GM12878 (cell line): ENCODE measurements at places on chromosomes 7 and 10. TPM values are rescaled to one million over a fixed set of nuclear protein-coding genes. Genes with fewer than 3 reads are reported as not detected.

- DNase-seq, result no peak
Observed at GRCh38 chr7:141522657-141523342, 28.4 kb upstream of the AGK start.

PSD gene
- 0.16 and 0.56 TPM in 2 replicates for total RNA-seq

DNA sequence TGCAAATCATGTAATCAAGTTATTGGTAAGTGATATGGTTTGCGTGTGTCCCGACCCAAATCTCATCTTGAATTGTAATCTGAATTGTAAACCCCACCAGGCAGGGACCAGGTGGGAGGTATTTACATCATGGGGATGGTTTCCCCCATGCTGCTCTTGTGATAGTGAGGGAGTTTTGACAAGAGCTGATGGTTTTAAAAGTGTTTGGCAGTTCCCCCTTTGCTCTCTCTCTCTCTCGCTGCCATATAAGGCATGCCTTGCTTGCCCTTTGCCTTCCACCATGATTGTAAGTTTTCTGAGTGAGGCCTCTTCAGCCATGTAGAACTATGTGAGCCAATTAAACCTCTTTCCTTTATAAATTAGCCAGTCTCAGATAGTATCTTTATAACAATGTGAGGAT lies 302.6 kb downstream of the THSD7A start:
- DNase-seq, result no peak

GRCh38 chr7:18287482-18287881 lies 208.1 kb upstream of the HDAC9 start:
- DNase-seq, result no peak

VSTM4 gene
- total RNA-seq, result 0.08 TPM in 1 of 2 replicates, not detected in the other

AZGP1 gene
- total RNA-seq, result 0.64 and 1.1 TPM in 2 replicates

ZNF783 gene
- total RNA-seq, result 12.9 and 14.4 TPM in 2 replicates

- no peak for DNase-seq
Observed at GRCh38 chr7:137423321-137423720, 79.8 kb upstream of the PTN start.

GRCh38 chr7:96346293-96346953 lies 24.5 kb upstream of the SLC25A13 start:
- DNase-seq, result no peak

NKX6-2 gene
- not detected in 2 replicates for total RNA-seq

SLC13A1 gene
- 0.10 TPM in 1 of 2 replicates, not detected in the other for total RNA-seq

AOAH gene
- total RNA-seq, result 1.3 and 1.6 TPM in 2 replicates

- no peak for DNase-seq
Observed at GRCh38 chr7:65951837-65952578, 30.0 kb downstream of the GUSB start.

CPA2 gene
- total RNA-seq, result 1.4 and 1.9 TPM in 2 replicates

GRCh38 chr10:101709359-101710058 lies 14.5 kb upstream of the FBXW4 start:
- DNase-seq, result no peak

OR2A42 gene
- total RNA-seq, result not detected in 2 replicates

GRCh38 chr7:47758546-47758945 lies 176.6 kb upstream of the TNS3 start:
- DNase-seq, result no peak
